Fibroblast of gingiva (primary cell): ENCODE measurements at places on chromosomes 1 and 21.

DNA sequence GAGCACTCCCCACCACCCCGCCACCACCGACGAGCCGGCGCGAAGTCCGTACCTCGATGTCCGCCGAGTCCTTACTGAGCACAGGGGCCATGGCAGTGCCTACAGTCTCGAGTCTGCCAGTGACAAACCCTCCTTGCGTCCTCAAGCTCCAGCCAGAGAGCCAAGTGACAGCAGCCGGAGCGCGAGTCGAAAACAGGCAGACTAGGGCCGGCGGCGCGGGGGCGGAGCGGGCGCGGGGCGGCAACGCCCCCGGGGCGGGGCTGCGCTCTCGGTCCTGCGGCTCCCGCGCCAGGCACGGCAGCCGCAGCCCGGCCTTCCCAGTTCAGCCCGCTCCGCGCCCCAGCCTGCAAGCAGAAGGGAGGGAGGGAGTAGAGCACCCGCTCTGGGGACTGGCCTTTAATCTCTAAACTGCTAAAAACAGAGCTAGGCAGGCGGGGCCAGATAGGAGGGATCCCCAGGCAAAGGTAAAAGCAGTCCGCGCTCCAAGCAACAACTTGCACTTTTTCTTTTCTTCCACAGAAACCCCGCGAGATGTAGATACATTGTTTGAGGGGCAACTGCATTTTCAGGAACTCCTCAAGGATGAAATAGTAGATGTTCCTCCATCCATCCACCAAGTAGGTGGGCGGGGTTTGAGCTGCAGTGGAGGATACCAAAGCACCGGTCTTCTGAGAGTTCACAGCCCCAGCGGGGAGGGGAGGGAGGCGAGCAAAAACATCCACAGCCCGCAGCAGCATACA is at the start of gene DPYD:
DPYD (minus strand) TSS at position 203 of the 740 bp plus-strand sequence; CDS start at position 91, 112 bp downstream.
- peak; percentile 87 for DNase-seq

DNA sequence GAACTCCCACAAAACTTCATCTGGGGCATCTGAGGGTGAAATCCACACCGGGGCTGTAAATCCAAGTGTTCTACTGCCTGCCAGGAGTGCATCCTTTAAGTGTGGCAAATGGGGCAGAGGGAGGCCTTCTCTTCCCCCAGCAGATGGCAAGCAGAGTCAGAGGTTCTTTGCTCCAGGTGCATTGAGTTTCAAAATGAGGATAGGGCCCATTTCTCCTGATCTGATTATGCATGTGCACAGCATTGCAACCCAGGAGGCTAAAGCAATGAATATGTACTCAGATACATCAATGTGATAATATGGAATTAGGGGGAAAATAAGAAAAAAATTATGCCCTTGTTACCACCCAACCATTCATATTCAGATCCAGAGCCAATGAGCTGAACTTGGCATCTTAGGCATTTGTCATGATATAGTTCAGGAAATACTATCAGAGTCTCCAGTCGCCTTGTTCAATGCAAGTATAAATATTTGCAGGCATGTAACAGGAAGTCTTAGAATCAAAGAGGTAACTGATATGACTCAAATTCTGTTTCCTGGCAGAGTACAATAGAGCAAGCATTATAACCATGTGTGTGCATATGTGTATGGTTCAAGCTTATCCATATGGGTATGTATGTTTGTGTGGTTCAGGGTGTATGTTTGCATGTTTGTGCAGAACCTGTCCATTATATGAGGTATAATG is 473.8 kb upstream of the PKN2 start:
- no peak for DNase-seq

GRCh38 chr1:166924823-166925541 is 48.9 kb upstream of the TADA1 start:
- DNase-seq, result no peak

- DNase-seq, result peak; percentile 27
Measured at GRCh38 chr1:86394416-86394815, 1.7 kb downstream of the ODF2L start.

GRCh38 chr1:36492491-36492890 is 9.8 kb upstream of the CSF3R start:
- no peak for DNase-seq

DNA sequence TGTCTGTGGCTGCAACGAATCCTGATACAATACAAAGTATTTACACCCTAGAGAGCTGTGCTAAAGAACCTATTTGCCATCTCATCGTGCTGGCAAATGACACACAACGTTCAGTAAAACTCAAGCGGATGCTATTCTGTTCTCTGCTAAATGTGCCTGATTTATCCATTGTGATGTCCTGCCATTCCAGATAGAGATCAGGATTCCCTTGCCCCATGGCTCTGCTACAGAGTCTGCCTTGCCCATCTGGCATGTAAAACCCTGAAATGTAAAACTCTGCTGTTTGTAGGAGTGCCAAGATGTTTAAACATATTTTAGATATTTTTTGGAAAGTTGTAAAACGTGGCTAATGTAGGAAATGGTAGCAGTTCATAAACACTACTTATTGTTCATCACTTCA is 20.0 kb upstream of the IGSF5 start:
- DNase-seq, result no peak

DNA sequence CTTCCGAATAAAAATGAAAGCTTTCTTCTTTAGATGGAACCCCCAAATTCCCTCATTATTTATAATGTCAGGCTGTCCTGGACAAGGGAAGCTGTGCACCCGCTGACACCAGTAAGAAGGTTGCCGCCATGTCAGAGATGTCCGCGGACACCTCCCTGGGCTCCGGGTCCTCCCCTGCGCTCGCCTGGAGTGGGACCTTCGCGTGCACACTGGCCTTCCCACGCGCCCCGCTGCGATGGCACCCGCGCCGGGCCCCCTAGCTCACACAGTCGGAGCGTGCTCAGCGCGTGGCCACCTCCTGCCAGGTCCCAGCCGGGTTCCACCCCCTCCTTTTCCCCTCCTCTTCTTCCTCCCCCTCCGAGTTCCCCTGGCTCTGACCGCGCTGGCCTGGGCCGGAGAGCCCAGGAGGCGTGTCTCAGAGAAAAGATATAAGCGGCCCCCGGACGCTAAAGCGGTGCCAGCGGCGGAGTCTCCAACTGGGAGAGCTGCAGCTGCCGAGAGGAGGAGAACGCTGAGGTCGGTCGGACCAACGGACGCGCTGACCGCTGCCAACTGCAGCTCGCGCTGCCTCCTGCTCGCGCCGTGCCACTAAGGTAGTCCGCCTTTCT is at the start of gene G0S2:
G0S2 (plus strand) TSS at position 456 of the 608 bp plus-strand sequence. CDS start 273 bp downstream, outside the sequence.
- DNase-seq, result peak; percentile 25

- peak; percentile 85 for DNase-seq
Measured at GRCh38 chr1:115545791-115546733, 95.7 kb upstream of the VANGL1 start.

- DNase-seq, result no peak
Measured at GRCh38 chr1:96206451-96206850, 515.1 kb upstream of the PTBP2 start.

DNA sequence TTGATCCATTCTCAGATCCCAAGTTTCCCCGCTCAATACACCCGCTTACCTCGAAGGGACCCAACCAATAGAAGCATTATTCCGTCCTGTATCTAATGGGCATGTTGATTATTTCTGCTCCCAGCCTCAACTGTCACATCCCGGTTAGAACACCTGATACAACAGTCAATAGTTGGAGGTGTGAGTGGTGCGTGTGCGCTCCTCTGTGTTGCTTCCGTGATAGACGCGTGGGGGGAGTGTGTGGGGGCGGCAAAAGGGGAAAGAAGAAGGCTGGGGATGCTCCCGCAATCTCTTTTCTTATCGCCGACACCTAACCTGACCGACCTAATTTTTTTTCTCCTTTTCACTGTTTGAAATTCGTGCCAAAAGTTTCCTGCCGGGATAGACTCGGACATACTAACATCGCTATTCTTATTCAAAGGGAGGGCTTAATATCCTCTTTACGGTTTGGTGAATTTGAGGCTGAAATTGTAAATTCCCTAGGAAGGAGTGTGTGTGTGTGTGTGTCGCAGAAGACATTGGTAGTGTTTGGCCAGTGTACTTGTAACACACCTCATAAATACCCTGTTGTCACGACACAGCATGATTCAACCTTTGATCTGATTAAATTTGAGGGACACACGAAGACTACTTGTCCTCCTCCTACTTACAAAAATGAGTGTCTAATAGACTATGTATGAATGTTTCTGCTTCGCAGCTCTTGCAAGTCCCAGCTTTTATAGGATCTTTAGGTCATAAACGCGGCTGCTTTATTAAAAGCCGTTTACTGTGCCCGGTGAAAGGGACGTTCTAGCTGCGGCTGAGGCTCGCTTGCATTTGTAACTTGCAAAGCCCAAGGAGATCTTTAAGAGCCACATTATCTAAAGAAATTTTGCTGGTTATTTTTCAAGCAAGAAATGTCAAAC is 1.5 kb upstream of the PROX1 start:
- DNase-seq, result no peak

GRCh38 chr1:238652346-238652968 is 733.9 kb upstream of the CHRM3 start:
- peak; percentile 80 for DNase-seq

DNA sequence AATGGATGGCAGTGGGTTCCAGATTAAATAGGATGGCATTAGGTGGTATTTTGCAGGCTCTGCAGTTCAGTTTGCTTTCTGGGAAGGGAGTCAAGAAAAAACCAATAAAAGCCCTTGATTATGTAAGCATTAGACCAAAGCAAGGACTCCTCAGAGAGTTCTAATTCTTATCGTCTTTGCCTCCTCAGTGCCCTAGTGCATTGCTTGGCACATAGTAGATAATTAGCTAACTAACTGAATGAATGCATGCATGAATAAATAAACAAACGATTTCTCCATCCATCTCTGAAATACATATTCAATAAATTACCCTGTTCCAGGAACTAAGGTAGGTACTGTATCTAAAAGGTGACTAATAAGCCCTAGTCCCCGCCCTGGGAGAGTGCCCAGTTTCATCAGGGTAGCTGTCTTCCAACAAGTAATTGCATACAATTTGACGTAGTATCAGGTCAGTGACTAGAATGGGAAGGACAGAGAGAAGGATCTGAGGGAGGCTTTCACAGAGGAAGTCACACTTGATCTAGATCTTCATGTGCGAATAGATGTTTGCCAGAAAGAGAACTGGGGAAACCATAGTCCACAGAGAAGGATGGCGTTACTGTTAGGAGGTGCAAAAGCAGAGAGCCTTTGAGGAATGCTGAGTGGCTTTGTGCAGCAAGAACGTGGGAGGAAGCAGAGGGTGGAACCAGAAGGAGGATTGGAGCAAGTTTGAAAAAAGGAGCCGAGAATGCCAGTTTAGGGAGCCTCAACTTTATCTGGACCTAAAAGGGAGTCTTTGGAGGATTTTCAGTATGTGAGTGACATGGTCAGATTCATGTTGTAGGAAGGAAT is 111.4 kb downstream of the TBX19 start:
- no peak for DNase-seq

DNA sequence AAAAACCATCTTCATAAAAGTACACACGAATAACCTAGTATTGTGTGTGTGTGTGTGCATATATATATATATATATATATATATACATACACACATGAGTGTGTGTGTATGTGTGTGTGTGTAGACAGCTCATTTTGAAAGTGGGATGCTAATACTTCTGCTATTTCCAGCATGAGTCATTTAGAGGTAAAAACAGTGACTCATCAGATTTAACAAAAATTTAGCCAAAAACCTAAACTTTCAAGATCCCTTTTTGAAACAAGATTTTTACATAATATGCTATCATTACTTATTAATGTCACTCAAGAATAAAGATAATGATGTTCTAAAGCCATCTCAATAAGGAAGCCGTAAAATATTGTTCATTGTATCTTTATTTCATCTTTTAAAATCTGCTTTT is 35.6 kb upstream of the ADGRL4 start:
- DNase-seq, result peak; percentile 9

DNA sequence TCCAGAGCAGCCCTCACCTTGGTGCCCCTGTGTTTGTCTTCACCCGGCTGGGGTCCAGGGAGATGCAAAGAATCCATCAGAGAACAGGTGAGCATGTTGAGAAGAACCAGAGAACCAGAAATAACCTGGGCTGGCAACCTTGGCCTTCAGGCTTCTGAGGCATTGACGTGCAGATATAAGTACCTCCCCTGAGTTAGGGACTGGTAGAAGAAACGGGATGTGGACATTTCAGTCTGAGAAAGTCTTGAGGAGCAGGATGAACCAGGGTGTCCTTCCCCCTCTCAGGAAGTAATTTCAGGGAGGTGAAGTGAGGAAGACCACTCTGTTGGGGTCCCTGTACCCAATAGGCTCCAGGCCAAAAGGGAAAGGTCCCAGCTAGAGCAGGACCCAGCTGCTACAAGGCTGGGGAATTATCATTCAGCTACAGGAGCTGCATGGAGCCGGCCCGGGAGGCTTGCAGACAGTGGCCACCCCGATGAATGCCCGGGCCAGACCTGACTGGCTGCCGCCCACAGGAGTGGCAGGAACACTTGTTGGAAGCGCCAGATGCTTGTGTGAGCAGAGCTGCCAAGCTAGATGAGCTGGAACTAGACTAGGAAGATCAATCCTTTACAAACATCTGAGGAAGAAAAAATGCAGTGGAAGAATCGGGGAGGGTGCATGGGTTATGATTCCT is 1.7 kb upstream of the AURKAIP1 start:
- no peak for DNase-seq

DNA sequence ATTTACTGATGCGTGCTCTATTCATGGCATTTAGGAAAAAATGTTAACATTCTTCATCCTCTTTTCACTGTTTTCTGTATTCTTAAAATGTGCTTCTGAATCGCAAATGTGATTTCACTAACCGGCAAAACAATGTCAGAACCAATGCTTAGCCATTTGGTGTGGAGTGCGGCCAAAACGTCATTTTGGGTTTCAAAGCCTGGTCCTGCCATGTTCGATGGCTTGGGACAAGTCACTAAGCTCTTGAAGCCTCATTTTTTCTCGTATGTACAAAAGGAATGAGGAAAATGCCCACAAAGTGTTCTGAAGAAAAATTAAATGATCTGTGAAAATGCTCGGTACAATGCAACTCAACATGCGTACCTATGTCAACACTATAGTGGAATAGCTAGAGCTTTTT is 175.3 kb downstream of the APP start:
- no peak for DNase-seq

GRCh38 chr1:228938537-228938901 is 203.2 kb downstream of the RHOU start:
- DNase-seq, result no peak

GRCh38 chr21:45709173-45709572 is 65.6 kb downstream of the PCBP3 start:
- peak; percentile 26 for DNase-seq
